ENCODE measurements at places on chromosomes 2 and 18.

DNA sequence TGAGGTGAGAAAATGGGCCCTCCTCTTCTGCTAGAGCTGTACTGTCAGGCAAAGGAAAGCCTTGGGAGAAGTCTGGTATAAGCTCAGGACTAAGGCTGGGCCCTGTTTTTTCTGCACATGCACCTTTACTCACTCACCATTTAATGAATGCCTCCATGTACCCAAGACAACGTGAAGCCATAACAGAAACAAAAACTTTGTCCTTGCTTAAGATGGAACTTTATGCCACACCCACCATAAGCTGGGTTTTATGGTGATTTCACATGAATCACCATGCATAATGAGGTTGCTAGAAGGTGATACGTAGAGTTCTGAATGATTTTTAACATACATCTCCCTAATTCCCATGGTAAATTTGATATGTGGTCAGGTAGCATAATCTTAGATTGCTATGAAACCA is 63.7 kb upstream of the CYP26B1 start:
- DNase-seq, result no peak

GRCh38 chr2:112803691-112804521 is 19.6 kb upstream of the IL1A start:
- DNase-seq, result no peak

- DNase-seq, result no peak
Observed at GRCh38 chr18:65661391-65661790, 89.4 kb upstream of the CDH7 start.

DNA sequence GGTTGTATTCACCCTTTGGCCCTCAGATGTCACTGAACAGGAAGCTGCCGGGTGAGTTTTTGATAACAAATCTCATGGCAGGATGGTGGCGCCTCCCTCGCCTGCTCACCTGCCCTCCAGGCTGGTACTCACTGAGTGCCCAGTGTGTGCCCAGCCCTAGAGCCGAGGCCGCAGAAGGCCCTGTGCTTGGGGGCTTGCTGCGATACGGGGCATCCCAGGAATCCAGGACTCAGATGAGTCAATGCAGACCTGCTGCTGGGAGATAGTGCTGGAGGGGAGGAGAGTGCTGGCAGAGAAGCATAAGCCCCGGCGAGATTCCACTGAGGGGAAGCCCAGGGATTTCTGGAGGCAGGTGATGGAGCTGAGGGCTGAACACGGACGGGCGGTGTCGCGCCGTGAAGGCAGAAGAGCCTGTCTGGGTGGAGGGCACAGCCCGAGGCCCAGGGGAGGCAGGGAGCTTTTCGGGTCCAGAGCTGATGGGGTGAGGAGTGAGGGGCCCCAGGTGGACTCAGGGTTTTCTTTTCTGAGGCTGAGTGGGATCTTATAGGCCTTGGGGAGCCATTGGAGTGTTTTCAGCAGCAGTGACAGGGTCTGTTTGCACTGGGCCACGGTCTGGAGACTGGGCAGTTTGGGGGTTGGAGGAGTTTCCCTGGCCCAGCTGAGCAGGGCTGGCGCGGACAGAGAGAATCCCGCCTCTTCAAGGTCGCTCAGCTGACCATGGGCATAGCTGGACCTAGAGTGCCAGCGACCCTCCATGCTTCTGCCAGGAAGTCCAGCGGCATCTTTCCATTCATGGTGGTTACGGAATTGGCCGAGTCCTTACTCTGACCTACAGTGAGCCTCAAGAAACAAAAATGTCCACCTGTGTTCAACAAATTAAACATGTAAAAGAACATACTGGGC is 35.5 kb downstream of the LDLRAD4 start:
- no peak for DNase-seq

- no peak for DNase-seq
Observed at GRCh38 chr18:70127359-70127758, 78.1 kb downstream of the RTTN start.

GRCh38 chr18:47284721-47285395 is 33.4 kb upstream of the SKOR2 start:
- no peak for DNase-seq

DNA sequence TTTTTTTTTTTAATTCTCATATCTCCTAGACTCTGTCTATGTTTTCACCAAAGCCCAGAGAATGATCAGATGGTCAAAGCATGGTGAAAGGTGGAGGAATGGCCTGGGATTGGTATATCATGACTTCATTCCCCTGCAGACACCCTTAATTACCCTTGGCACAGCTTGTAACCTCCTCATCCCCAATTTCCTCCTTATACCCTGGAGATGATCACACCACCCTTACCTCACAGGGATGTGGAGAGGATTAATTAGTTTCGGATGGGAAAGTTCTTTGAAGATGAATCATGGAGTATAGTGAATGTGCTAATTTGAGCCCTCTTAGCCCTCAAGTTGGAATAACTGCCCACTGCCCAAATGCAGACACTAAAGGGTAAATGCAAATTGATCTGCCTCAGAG is 138.0 kb upstream of the LYPD6 start:
- DNase-seq, result no peak

All from NCI-H2171 (cell line).